Karpas-422 (cell line): ENCODE measurements at places on chromosomes 5 and 9. TPM values are rescaled to one million over a fixed set of nuclear protein-coding genes. Genes with fewer than 3 reads are reported as not detected.

DNA sequence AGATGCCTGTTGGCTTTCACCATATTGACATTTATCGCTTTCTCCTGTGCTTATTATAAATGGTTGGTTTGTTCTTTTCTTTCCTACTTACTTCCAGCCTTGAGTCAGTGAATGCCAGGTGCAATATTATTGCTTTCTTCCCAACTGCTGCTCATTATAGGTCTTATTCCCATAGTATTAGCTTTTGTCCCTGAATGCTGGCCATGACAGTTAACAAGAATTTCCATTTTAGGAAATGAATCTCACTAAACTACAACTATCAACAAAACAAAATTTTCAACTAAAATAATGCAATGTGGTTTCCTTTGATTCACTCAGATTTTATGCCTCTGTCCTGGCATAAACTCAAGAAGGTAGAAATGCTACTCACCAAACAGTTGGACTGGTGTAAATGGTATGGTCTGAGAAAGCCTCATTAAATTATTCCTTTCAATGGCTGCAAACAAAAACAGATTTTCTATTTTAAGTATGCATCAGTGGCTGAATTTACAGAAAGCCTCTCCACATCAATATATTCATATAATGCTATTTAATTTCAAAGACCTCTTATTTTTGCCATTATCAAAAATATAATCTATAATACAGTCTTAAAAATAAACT lies 145.4 kb downstream of the TRPM6 start:
- DNase-seq, result no peak

DNA sequence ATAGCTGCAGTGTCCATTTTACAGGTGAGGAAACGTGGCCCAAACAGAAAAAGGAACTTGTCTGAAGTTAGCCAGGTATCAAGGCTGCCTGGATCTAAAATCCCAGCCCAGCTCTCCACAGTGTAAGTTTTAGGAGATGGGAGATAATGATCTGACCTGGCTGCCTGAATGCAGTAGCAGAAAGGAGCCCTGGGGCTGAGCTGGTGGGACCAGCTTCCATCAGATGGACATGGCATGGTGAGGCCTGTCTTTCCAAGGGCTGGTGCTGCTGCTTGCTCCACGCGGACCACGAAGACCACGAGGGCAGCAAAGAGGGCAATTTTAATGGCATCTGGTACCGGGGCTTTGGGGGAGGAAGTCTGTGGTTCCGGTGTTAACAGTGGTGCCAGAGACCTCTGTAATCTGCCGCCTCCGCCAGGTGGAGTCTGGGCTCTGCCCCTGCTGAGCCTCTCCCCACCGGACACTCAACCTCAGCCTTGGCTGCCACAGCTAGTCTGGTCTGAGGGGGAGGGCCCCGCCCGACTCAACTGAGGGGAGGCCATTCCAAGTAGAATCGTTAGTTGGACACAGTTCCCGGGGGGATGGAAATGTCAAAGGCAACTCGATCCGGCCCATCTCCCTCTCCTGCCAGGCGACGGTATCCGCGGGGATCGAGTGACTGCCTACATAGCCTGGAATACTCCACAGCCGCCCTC lies 650 bp downstream of the MYORG start:
- peak; percentile 77 for DNase-seq

DNA sequence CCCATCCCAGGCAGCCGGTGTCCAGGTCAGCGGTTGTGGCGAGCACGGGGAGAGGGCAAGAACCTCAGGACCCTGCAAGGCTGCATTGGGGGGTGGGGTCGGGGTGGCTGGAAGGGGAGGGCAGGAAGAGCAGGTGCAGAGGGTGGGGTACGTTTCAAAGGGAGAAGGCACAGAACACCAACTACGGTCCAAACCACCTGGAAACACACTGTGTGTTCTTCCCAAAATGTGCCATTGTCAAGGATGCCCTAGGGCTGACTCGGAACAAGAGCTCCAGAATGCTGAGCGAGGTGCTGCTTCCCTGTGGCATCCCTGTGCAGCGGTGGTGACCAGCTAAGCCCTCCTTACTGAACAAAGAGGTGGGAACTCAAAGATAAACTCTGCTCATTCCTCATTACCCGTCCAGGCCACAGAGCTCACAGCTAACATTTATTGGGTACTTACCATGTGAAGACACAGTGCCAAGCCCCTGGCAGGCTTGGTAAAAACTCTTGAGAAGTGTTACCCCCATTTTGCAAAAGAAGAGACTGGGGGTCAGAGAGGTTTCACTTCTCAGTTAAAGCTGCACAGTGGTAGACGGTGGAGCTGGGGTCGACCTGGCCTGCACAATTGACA lies 153.8 kb downstream of the COL23A1 start:
- DNase-seq, result no peak

DNA sequence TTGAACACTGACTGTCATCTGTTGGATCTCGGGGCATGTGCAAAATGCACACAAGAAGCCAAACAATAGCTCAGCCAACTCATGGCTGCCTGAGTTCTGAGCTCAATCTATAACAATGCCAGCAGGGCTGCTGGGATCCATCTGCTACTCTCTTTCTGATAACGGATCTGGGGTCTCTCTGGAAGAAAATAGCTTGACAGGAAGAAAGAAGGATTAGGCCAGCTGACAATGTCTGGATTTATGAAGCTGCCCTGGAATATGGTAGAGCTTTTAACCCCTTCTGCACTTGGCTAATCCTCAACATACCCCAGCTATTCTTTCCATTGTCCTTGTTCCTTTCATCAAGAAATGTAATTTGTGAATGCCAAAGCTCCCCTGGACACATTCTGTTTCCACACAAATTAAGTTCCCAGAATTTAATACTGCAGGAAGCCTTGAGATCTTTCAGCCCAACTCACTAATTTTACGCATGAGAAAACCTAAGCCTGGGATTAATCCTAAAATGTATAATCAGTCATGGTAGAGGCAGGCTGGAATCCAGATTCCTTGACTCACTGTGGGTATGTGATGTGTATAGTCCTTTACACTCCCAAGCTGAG lies 62.7 kb upstream of the PCA3 start:
- no peak for DNase-seq

GRCh38 chr5:102762562-102763227 lies 7.6 kb downstream of the PAM start:
- no peak for DNase-seq

GRCh38 chr9:123174887-123175518 lies 93.4 kb downstream of the STRBP start:
- DNase-seq, result peak; percentile 94

GRCh38 chr9:129236441-129237145 lies 58.5 kb upstream of the IER5L start:
- no peak for DNase-seq

- DNase-seq, result no peak
Observed at GRCh38 chr5:14178091-14178490, 34.9 kb downstream of the TRIO start.

DNA sequence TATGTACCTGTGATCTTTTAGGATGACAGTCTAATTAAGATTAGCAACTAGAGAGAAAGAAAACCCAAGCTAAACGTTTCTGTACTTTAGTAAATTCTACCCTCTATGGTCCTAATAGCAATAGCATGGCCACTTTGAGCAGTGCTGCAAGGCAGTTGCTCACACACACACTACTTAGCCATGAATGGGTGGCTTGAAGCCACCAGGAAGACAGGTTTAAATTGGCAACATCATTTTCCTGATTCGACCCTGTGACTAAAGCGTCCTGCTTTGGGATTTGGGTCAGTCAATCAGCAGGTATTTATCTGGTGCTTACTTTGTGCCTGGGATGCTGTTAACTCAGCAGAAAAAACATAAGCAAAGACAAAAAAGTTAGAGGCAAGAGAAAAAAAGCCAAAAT lies 150.6 kb downstream of the ARRDC3 start:
- no peak for DNase-seq

GRCh38 chr5:158878227-158878626 lies 221.5 kb downstream of the EBF1 start:
- DNase-seq, result peak; percentile 61

DNA sequence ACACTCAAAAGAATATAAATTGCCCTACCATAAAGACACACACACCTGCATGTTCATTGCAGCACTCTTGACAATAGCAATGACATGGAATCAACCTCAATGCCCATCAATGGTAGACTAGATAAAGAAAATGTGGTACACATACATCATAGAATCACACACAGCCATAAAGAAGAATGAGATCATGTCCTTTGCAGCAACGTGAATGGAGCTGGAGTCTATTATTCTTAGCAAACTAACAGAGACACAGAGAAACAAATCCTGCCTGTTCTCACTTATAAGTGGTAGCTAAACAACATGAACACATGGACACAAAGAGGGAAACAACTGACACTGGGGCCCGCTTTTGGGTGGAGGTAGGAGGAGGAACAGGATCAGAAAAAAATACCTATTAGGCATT lies 2062.2 kb upstream of the CDH6 start:
- DNase-seq, result no peak

Gene NUTM2G
- not detected in 2 replicates for total RNA-seq

Gene SAXO1
- total RNA-seq, result not detected in 2 replicates

Gene DEPDC1B
- 17.9 and 22.7 TPM in 2 replicates for total RNA-seq

Gene GFI1B
- 6.0 and 6.5 TPM in 2 replicates for total RNA-seq

Gene SPINK1
- total RNA-seq, result not detected in 2 replicates

Gene OCLN
- total RNA-seq, result 2.8 and 3.5 TPM in 2 replicates

Gene INSL4
- total RNA-seq, result not detected in 2 replicates

Gene RGP1
- total RNA-seq, result 13.4 and 13.8 TPM in 2 replicates

Gene BRD3OS
- total RNA-seq, result 41.0 and 49.5 TPM in 2 replicates

Gene SLC34A3
- not detected in 2 replicates for total RNA-seq

Gene LIFR
- total RNA-seq, result not detected in 2 replicates
